ENCODE measurements at places on chromosomes 2 and 18. TPM values are rescaled to one million over a fixed set of nuclear protein-coding genes. Genes with fewer than 3 reads are reported as not detected.

R3HDM1 gene
- 4.3 TPM for total RNA-seq

CCL20 gene
- total RNA-seq = 158 TPM

PTH2R gene
- total RNA-seq = 0.48 TPM

SKA1 gene
- 1.2 TPM for total RNA-seq

All from tracheal epithelial cell (primary cell).